Activated T-helper 17 cell treated with anti-CD3 and anti-CD28 coated beads, Interleukin-2, amount 50 U/mL, for 72 hours (primary cell): ENCODE measurements at places on chromosomes 2 and 18.

DNA sequence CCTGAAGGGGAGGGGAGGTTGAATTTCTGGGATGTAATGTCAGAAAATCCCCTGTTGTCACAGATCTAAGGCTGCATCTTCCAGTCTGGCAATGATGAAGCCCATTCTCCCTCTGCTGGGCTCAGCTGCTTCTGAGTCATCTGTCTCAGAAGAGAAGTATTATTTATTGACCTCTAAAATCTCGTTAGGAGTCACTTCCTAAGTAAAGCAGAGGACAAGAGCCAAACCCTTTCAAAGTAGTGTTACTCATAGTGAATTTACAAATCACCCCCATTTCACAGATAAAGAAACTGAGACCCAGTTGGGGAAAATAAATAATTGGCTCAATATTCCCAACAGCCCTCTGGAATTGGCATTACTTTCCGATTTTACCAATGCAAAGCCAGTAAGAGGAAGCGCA, 167.3 kb upstream of the SKOR2 start:
- no peak for ATAC-seq

DNA sequence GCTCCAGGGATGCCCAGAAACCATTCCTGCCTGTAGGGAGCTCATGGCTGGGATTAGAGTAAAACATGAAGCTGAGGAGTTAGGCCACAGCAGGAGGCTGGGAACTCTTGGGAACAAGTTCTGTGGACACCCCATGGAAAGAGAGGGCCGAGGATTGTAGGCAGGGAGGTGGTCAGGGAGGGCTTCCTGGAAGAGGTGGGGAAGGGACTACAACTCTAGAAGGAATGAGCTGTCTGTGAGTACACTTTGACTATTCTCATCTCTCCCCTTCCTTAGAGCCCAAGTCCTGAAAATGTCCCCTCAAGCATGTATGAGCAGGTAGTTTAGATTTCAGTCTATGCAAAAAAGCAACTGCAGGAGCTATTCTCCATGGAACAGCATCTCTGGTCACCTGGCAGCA, 139.9 kb upstream of the GLI2 start:
- ATAC-seq: no peak

GRCh38 chr2:43636621-43637020, 439 bp upstream of the PLEKHH2 start:
- ATAC-seq: peak; percentile 49

DNA sequence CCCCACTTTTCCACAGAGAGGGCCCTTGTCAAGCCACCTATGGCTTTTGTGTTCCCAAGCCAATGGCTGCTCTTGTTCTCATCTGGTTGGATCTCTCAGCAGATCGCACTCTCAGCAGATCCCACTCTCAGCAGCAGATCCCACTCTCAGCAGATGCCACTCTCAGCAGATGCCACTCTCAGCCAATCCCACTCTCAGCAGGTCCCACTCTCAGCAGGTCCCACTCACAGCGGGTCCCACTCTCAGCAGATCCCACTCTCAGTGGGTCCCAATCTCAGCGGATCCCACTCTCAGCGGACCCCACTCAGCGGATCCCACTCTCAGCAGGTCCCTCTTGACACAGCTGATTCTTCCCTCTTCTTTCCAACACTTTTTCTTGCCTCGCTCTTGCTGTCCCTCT, 59.3 kb upstream of the MGAT4A start:
- no peak for ATAC-seq

DNA sequence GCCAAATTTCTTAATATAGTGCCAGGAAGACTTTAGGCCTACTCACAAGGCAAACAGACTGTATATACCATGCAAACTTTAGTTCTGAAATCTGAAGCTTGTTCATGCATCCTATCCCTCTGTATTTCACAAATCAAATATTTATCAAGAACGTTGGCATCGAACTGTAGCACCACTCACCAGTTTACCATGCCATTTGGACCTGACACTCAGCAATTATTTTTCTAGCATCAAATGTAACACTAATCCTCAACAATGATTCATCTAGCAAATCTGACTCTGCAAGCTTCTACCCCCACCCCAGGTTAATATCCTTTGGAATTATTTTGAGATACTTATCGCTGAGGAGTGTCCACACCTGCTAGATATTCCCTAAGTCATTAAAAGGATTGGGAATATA, 1506.6 kb downstream of the LRP1B start:
- ATAC-seq: no peak
